ENCODE measurements at places on chromosomes 2 and 18.
A peak's percentile ranks its signal among the peaks of the same experiment; 100 is the strongest.

GRCh38 chr18:57792631-57793301, 10.3 kb downstream of the ATP8B1 start:
- no peak for DNase-seq

DNA sequence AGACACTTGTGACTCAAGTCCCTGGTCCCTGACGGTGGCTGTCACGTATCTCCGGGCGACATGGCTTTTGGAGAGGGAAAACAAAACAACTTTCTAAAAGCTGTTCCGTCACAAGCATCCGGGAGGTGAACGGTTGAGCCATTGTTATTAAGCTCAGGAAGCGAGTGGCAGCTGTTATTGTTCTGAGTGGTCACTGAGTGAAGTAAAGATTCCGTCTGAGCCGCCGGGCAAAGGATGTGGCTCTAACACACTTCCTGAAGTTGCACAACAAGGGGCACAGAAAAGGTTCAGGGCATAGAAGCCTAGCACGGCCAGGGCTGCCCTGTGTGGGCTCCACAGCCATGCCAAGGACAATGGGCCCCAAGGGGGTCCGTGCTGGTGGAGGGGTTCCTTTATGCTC, 24.3 kb downstream of the INPP5D start:
- no peak for DNase-seq

DNA sequence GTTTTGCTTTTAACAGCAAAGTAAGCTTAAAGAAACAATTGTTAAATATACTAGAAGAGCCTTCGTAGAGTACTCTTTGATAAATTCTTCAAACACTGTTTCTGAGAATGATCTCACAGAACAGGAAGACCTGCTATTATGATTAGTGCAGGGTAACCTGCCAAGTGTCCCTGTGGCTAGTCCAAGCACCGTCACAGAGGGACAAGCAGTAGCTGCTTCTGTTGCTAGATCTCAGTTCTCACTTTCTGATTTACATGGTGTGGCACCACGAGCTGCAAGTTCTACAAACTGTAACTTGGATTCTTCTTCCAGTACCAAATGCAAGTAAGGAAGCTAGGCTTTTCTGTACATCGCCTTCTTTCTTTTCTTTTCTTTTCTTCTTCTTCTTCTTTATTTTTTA, 121.5 kb downstream of the PIEZO2 start:
- DNase-seq = no peak

DNA sequence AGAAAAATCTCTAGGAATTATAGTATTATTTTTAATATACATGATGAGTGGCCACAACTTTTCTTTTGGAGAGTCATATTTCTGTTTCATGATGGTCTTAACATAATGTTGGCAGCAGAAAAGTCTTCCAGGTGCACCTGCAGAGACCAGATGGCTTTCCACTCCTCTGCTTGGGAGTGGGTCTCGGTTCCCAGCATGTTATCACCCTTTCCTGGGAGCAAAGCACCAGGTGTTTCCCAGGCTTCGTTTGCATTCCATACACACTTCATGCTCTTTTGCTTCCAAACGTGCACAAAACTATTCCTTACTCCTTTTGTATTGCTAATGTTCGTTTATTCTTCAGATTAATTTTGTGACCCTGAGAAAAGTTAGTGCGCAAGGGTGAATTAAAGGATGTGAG, 305.2 kb downstream of the CDH2 start:
- DNase-seq = no peak

DNA sequence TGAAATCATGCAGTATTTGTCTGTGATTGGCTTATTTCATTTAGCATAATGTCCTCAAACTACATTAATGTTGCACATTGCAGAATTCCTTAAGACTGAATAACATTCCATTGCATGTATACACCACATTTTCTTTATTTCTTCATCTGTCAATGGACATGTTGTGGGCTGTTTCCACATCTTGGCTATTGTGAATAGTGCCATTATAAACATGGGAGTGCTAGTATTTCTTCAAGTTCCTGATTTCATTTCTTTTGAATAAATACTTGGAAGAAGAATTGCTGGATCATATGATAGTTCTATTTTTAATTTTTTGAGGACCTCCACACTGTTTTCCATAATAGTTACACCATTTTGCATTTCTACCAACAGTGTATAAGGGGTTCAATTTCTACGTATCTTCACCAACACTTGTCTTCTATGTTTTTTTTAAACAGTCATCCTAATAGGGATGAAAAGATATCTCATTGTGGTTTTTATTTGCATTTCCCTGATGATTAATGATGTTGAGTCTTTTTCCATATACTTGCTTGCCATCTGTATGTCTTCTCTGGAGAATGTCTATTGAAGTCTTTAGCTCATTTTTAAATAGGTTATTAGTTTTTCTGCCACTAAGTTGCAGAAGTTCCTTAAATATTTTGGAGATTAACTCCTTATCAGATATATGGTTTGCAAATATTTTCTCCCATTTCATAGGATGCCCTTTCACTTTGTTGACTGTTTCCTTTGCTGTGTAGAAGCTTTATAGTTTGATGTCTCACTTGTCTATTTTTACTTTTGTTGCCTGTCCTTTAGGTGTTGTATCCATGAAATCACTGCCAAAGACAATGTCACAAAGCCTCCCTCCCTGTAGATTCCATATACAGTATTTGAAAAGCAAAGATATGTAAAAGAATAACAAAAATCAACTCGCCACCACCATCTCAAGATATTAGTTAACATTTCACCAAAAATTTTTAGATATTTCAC, 14.6 kb downstream of the FBXO11 start:
- no peak for DNase-seq

- no peak for DNase-seq
These were observed 188.7 kb upstream of the SATB2 start for GRCh38 chr2:199646439-199646838.

DNA sequence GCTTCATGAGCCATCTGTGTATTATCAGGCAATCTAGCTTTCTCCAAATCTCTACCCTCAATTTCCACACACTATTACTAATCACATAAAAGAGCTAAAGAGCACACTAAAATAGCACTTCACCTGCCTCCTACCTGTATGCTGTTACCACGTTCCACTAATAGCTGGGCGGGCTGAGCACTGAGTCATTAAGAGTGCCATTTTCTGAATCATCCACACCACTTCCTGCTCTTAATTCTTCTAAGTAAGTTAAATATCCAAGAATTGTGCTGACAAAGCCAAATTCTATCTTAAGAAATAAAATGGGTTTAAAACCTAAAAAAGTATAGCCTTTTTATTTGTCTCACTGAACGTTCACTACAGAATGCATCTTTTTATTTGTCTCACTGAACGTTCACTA, 35.7 kb downstream of the NOL10 start:
- DNase-seq = peak; percentile 47

GRCh38 chr18:27141876-27142275, 43.2 kb downstream of the CHST9 start:
- no peak for DNase-seq

- peak; percentile 15 for DNase-seq
These were observed 908 bp downstream of the ERLEC1 start for GRCh38 chr2:53787614-53788289.

DNA sequence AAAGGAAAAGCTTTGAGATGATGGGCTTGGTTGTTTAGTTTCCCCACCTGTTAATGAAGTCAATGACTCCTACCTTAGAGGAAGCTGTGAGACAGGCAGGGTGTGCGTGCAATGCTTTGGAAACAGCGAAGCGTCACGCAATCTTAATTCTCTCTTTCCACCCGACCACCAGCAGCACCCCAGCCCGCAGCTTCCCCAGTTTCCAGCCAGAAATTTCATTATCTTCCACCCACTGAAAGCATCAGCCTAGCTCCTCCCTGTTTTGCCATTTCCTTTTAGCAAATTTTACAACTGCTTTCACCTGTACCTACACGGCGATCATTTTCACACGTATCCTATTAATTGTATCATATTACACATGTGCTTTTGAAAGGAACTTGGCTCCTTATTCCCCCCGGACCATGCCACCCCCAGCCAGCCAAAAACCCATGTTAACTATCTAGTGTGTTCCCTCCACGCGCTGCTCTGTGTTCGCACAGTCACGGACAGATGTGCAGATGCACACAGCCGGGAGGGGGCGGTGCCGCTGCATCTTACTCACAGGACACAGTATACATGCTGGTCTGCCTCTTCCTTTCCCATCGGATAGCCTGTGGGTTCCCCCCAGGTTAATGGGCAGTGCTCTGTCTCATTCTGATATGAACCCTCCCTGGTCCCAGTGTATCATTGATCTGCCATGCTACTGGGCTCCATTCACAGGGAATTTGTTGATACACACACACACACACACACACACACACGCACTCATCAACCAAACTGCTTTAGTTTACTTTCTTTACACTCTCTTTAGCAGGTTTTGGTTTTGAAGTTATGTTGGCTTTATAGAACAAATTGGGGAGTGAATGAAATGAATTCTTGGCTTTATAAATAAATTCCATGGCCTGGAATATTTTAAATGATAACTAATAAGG, 22.4 kb downstream of the CYP27C1 start:
- DNase-seq = peak; percentile 29

GRCh38 chr2:1300284-1300683, 113.0 kb upstream of the TPO start:
- no peak for DNase-seq

DNA sequence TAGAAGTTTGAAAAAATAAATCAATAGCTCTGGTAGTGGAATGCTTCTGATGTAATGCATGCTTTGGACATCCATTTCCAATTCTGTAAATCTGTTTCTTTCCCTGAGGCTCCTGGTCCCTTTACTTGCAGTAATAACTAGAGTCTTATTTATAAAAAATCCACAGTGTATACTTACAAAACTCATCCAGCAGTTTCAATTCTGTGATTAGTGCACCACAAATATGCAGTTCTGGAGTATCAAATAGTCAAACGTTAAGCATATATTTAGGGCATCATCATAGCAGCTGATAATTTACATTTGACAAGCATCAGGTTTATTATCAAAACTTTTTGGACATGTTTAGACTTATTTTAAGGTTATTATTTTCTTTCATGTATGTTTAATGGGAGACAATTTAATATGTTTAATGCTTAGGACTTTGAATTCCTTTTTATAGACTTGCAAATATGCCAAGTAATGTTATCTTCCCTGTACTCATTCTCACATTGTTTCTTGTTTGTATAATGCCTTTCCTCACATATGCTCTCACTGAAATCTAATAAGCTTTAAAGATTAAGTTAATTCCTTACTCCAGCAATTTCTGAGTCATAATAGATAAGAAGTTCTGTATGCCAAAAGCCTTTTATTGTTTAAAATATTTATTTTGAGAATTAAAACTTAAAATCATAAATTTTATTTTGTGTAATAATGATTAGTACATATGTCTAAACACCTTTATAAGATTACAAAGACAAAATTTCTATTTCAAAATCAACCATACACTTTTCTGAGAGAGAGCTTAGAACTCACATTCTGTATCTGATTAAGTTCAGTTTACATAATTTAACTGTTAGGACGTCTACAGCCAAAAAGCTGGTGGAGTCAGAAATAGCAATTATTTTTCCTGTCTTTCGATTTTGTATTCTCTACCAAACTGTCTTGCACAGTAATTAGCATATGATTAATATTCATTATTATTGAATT, 341.5 kb upstream of the TMEFF2 start:
- no peak for DNase-seq

- no peak for DNase-seq
These were observed 110.3 kb upstream of the WDSUB1 start for GRCh38 chr2:159396799-159397198.

DNA sequence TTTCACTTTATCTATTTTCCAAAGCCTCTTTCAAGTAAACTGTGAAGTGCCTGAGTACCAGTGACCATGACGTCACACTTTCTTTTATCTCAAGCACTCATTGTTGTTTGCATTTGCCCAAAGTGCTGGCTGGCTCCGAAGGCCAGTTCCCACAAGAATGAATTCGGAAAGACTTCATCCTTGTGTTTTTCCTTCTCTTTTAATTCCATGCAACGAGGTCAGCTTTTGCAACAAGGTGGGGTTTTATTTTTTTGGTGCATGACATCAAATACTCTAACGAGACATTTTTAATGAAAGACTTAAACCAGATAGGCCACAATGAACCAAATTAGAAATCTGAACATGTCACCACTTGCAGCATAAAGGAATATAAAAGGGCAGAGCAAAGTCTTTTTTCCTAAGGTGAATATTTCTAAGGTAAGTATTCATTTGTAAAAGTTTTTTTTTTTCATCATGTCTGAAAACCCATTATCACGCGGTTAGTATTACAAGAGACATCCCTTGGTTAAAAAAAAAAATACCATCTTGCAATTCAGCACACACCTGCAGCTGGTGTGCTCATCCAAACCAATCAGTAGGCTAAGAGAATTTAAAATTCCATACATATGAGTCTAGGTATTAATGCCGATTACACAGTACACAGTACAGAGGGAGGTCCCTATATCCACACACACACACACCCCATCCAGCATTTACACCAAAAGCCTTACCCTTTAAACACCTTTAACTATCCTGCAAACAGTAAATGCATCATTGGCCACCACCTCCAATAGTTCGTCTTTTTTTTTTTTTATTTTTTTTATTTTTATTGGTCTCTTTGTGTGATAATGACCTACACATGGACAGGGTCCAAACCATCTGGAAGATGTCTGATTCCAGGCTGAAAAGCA, 2.3 kb downstream of the ARL4C start:
- DNase-seq = peak; percentile 51
